Transverse colon (tissue), 4 donors: ENCODE measurements at places on chromosomes 3 and 15.

- H3K36me3 ChIP-seq: no peaks in the 10 kb centered on the region
- no peak overlapping the region for H3K27ac ChIP-seq
- no peak for DNase-seq
- H3K4me3 ChIP-seq: no peak overlapping the region
Observed at GRCh38 chr15:85792912-85793590, 1.7 kb downstream of the KLHL25 start.

DNA sequence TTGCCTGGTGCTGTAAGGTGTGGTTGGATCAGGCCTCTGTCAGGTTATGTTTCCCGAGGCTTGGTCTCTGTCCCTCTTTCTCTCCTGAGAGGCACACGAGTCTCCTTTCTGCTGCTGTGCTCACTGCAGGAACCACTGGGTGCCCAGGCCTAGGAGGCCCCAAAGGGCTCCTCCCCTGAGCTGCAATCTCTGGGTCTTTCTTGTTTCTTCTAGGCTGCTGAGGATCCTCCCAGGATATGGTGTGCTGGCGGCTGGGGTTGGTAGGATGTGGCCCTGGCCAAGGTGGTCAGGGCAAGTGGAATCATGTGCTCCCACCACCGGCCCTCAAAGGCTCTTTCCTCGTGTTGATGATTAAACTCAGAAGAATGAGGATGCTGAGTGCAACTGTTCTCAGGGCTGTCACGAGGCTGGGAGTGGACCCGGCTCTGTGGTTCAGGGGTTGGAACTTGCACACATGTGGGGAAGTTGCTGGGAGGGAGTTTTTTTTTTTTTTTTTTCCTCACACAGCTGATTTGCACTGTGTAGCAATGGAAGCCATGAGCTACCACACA, 43.6 kb upstream of the CTSH start:
- H3K4me1 ChIP-seq: peaks cover 10% of the 10 kb centered on the region
- no peaks in the 10 kb centered on the region for H3K27me3 ChIP-seq
- no peaks in the 10 kb centered on the region for H3K36me3 ChIP-seq
- H3K27ac ChIP-seq: peak overlapping the region; percentile 66

GRCh38 chr3:53489386-53489785, 5.0 kb upstream of the CACNA1D start:
- no peak overlapping the region for H3K27ac ChIP-seq
- peaks cover 6% of the 10 kb centered on the region for H3K27me3 ChIP-seq
- no peak for DNase-seq
- H3K4me3 ChIP-seq: no peak overlapping the region
- no peaks in the 10 kb centered on the region for H3K36me3 ChIP-seq

- no peaks in the 10 kb centered on the region for H3K27me3 ChIP-seq
- no peak for DNase-seq
- no peaks in the 10 kb centered on the region for H3K36me3 ChIP-seq
- H3K4me3 ChIP-seq: no peak overlapping the region
Observed at GRCh38 chr3:77354958-77355357, 315.1 kb downstream of the ROBO2 start.

DNA sequence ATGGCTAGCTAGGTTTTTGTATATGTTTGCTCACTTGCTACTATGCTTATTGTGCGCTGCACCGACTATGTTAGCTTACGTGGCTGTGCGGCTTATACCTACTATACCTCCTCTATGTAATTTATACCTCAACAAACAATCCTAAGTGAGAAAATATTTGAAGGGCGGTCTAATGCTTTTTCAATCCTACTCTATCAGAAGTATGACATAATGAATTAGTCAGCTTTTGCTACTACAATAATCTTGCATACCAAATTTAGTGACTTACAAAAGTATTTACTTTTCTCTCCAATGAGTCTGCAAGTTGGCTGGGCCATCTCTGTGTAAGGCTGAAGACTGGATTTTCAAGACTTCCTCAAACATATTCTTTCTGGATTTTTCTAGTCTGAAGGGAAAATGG, 391.2 kb upstream of the NECTIN3 start:
- DNase-seq: no peak
- H3K4me3 ChIP-seq: no peak overlapping the region
- H3K4me1 ChIP-seq: no peaks in the 10 kb centered on the region
- H3K36me3 ChIP-seq: no peaks in the 10 kb centered on the region

- no peaks in the 10 kb centered on the region for H3K36me3 ChIP-seq
- peaks cover 6% of the 10 kb centered on the region for H3K27me3 ChIP-seq
- DNase-seq: no peak
Observed at GRCh38 chr15:73030122-73030679, 22.1 kb upstream of the NEO1 start.

GRCh38 chr3:182385356-182385755, 407.9 kb upstream of the ATP11B start:
- no peak for DNase-seq
- no peaks in the 10 kb centered on the region for H3K27me3 ChIP-seq
- no peak overlapping the region for H3K27ac ChIP-seq

- no peaks in the 10 kb centered on the region for H3K36me3 ChIP-seq
- no peak for DNase-seq
- H3K27me3 ChIP-seq: no peaks in the 10 kb centered on the region
- H3K27ac ChIP-seq: no peak overlapping the region
- H3K4me1 ChIP-seq: peaks cover 7% of the 10 kb centered on the region
Observed at GRCh38 chr3:171784387-171784786, 25.9 kb downstream of the PLD1 start.

DNA sequence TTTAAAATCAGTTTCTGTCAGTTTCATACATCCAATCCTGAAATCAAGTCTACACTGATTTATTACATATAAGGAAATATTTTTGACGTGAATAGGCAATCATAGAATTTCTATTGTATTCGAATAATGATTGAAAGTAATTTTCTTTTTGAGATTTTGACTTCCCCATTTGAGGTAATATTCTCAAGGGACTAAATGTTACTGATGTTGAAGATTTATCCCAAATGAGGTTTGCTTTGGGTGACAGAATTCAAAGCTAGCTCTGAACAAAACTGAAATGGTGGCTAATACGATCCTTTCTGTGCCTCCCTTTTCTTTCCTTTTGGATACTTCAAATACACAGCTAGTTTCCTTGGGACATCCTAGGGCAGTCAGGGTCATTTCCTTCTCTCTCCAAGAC, 12.9 kb upstream of the CNBP start:
- H3K36me3 ChIP-seq: no peaks in the 10 kb centered on the region
- H3K4me1 ChIP-seq: no peaks in the 10 kb centered on the region
- no peak overlapping the region for H3K4me3 ChIP-seq
- DNase-seq: no peak
- peak overlapping the region; percentile 81 for H3K27ac ChIP-seq

DNA sequence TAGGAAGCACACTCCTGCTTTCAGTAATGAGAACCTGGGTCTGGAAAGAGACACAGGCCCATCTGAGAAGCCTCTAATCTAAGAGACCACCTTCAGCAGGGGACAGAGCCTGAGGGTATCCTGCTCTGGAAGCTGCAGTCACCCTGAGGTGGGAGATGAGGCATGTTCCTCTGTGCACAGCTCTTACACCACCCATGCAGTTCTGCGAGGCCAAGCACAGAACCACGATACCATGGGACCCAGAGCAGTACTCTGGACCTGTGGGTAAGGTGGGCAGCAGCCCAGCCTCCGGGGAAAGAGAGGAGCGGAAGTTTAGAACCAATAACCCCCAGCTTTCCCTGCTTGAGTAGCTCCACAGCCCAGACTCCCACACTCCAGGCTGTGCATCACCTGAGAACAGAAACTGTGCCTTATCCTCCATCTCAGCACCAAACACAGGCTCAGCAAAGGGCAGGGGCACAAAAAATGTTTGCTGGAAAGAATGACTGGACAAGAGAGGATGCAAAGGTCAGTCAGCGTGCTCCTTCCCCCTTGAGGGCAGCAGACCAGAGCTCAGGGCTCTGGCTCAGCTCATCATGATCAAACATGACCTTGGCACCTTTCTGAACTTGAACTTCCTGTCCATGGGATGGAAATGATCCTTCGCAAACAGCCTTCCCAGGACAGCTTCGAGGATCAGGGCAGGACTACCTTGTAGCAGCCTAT, 43.1 kb downstream of the RBPMS2 start:
- no peaks in the 10 kb centered on the region for H3K4me1 ChIP-seq
- H3K4me3 ChIP-seq: no peak overlapping the region
- H3K27me3 ChIP-seq: peaks cover 4% of the 10 kb centered on the region
- no peak overlapping the region for H3K27ac ChIP-seq
- DNase-seq: no peak
- H3K36me3 ChIP-seq: no peaks in the 10 kb centered on the region

DNA sequence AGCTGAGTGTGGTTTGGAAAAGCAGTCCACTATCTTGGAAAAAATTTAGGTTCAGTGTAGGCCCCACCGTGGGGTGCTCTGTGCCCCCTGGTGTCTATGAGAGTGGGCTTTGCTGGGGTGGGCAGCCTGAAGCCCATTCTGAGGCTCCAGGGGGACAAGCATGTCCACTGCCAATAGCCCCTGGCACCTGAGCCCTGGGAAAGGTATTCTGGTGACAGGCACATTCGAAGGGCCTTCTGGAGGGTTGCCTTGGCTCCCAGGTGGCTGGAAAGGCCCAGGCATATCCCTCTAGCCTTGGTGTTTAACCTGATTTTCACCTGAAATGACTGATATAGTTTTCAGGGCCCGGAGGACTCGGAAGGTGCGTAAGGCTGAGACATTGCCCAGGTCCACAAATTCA, 36.1 kb downstream of the SCN5A start:
- no peak overlapping the region for H3K27ac ChIP-seq
- H3K36me3 ChIP-seq: no peaks in the 10 kb centered on the region
- no peaks in the 10 kb centered on the region for H3K4me1 ChIP-seq
- no peak overlapping the region for H3K4me3 ChIP-seq
- no peak for DNase-seq
- H3K27me3 ChIP-seq: no peaks in the 10 kb centered on the region

DNA sequence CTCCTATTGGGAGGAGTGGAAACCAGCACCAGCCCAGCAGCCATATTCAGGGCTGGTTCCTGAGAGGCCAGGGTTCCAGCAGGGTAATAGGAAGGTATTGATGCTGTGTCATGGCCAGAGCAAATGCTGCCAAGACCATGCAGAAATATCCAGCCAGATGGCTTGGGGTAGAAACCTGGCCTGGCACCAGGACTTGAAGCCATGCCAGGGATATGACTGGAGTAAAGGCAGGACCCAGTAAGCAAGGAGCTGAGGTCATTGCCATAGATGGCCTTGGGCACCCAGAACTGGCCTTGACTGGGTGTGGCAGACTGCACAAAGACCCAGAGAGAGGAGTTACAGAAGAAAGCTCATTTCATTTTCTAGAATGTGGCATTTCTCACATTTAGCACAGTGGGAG, 257.6 kb upstream of the GOLGA6L4 start:
- H3K36me3 ChIP-seq: no peaks in the 10 kb centered on the region
- H3K4me3 ChIP-seq: no peak overlapping the region
- no peak for DNase-seq
- no peaks in the 10 kb centered on the region for H3K27me3 ChIP-seq
- no peak overlapping the region for H3K27ac ChIP-seq
- H3K4me1 ChIP-seq: no peaks in the 10 kb centered on the region

DNA sequence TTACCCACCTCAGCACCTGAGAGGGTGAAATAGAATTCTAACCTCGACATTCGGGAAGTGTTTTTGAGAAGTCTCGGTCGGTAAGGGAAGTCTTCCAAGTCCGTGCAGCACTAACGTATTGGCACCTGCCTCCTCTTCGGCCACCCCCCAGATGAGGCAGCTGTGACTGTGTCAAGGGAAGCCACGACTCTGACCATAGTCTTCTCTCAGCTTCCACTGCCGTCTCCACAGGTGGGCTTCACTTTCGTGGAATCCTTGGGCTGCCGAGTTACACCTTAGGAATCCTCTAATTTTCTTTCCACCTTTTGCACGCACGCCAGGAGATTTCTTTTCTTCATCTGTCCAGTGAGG, 775 bp downstream of the CCNDBP1 start:
- H3K4me1 ChIP-seq: peaks cover 16% of the 10 kb centered on the region
- DNase-seq: peak; percentile 35
- no peaks in the 10 kb centered on the region for H3K27me3 ChIP-seq
- H3K4me3 ChIP-seq: peak overlapping the region; percentile 77
- H3K27ac ChIP-seq: peak overlapping the region; percentile 86
- peaks cover 20% of the 10 kb centered on the region for H3K36me3 ChIP-seq

- H3K4me3 ChIP-seq: peak overlapping the region; percentile 23
- peak overlapping the region; percentile 15 for H3K27ac ChIP-seq
- peaks cover 17% of the 10 kb centered on the region for H3K4me1 ChIP-seq
- no peaks in the 10 kb centered on the region for H3K27me3 ChIP-seq
- H3K36me3 ChIP-seq: no peaks in the 10 kb centered on the region
Observed at GRCh38 chr15:99486371-99487336, 79.1 kb upstream of the MEF2A start.

- no peak overlapping the region for H3K4me3 ChIP-seq
- H3K27me3 ChIP-seq: no peaks in the 10 kb centered on the region
- no peak for DNase-seq
- H3K27ac ChIP-seq: no peak overlapping the region
- no peaks in the 10 kb centered on the region for H3K36me3 ChIP-seq
Observed at GRCh38 chr3:28243424-28244106, 2.1 kb downstream of the CMC1 start.

GRCh38 chr3:189270248-189270832, 98.6 kb downstream of the TPRG1 start:
- H3K27ac ChIP-seq: no peak overlapping the region
- no peak overlapping the region for H3K4me3 ChIP-seq
- H3K27me3 ChIP-seq: no peaks in the 10 kb centered on the region
- no peaks in the 10 kb centered on the region for H3K36me3 ChIP-seq
- DNase-seq: peak; percentile 78

DNA sequence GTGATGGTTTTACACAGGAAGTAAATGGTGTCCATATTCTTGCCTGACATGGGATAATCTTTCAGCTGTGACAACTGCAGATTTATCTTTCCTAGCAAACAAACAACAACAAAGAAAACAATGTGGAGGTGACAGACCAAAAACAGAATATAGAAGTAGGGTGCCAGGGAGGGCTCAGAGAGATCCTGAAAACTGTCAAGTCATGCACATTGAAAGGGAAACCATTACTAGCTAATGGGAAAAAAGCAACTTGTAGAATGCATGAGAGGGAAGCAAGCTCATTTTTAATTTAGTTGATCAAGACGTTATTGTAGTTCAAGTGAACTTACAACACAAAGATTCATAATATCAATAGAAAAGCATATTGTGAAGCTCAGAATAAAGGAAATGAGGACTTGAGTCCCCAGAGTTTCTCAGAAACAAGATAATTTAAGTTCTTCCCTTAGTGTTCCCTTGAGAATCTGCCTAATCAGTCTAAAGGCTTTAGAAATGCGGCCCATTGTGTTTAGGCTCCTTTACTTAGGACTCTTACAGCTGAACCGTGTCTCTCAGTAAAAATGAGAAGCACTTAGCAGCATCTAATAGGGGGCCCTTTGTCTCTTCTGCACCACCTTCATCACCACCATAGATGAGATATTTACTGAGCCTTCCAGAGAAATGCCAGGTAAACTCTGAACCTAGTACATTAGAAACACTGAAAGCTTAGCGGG, 115.6 kb upstream of the CADPS start:
- H3K4me1 ChIP-seq: no peaks in the 10 kb centered on the region
- no peaks in the 10 kb centered on the region for H3K36me3 ChIP-seq
- H3K27ac ChIP-seq: no peak overlapping the region
- no peak for DNase-seq
- H3K4me3 ChIP-seq: no peak overlapping the region

- H3K36me3 ChIP-seq: no peaks in the 10 kb centered on the region
- no peak overlapping the region for H3K27ac ChIP-seq
Observed at GRCh38 chr3:140719841-140720614, 42.2 kb downstream of the TRIM42 start.

- H3K4me3 ChIP-seq: no peak overlapping the region
- H3K27ac ChIP-seq: no peak overlapping the region
- H3K27me3 ChIP-seq: no peaks in the 10 kb centered on the region
- H3K36me3 ChIP-seq: no peaks in the 10 kb centered on the region
Observed at GRCh38 chr3:78880603-78881461, 887.0 kb downstream of the ROBO1 start.
